ENCODE measurements at places on chromosomes 3 and 15.
A peak's percentile ranks its signal among the peaks of the same experiment; 100 is the strongest.

DNA sequence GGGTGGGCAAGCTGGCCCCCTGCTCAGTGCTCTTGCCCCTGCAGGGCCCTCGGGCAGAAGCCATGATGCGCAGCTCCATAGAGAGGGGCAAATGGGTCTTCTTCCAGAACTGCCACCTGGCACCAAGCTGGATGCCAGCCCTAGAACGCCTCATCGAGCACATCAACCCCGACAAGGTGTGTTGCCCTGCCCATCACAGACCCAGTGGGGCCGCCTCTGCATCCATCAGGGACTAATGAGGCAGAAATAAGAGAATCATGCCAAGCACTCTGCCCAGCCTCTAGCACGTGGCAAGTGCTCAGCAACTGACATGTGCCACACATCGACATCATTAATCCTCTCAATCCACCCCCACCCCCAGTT is 49.4 kb downstream of the SEMA3G start:
- no peak for DNase-seq

GRCh38 chr15:52039925-52040781 is 21.1 kb downstream of the MAPK6 start:
- DNase-seq: peak; percentile 19

DNA sequence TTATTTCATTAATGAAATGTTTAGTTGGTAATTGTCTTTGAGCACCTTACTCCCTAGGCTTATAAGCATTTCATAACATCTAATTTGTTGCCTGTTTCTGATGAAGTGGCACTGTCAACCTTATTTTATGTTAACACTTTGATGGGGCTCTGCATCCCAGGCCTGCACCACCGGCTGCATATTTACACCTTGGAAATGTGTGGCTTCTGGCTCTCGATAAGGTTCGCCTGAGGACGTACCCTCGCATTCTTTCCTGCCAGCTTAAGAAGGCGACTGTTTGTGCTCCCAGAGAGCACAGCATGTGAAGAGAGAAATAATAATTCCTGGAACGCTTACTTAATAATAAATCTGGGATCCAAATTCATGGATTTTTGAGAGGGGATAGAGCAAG is 763.3 kb upstream of the CFAP20DC start:
- no peak for DNase-seq

DNA sequence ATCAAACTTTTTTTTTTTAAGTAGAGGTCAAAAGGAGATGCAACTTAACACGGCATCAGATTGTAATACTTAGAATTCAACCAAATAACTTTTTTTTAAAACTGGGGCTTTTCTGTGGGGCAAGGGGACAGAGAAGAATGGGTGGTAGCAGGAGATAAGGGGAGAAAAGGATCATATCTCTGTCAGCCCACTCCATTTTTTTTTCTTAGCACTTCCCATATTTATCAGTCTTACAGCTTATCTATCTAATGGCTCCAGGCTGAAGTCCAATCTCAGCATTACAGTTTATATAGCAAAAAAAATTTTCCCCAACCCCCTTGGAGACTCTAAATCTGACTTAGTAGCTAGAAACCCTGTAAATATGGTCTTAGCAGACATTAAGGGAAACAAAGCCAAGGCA is 69.3 kb downstream of the PIK3R4 start:
- DNase-seq: no peak

DNA sequence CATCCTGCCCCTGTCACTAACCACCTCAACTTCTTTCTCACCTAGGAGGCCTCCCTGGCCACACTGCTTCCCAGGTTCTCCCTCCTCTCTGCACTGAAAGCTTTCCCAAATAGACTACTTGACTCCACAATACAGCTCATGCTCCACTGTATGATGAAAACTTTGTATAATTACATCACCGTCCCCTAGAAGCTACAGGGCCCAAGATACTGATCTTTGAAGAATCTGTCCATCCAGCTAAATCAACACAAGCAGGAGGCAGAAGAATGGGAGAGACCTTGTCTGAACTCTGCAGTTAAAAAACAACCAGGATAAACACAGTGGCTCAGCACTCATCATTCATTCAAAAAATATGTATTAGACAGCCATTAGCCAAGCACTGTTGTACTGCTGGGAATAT is 26.4 kb upstream of the RPS17 start:
- no peak for DNase-seq

- DNase-seq: no peak
Observed at GRCh38 chr15:78881681-78882080, 9.0 kb downstream of the MORF4L1 start.

DNA sequence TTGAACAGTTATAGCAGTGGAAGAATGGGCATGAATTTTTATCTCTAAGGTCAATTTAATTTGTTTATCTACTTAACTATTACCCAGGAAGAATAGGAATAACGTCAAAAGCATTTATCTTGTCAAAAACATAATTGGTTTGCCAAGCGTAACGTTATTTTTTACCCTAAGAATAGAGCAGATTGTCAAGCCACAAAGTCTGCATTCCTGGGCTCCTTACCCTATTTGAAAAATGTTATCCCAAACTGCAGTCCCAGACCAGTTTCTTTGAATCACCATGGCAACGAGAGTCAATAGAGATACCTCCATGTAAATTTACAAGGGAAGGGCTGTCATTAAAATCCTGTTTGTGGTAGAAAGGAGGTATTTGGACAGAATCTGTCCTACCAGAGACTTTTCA is 61.1 kb downstream of the CPNE4 start:
- DNase-seq: no peak

GRCh38 chr3:48273594-48274211 is 32.8 kb downstream of the ZNF589 start:
- peak; percentile 77 for DNase-seq

GRCh38 chr15:36356466-36356865 is 223.0 kb upstream of the CDIN1 start:
- no peak for DNase-seq

GRCh38 chr3:66985336-66985920 is 12.7 kb upstream of the KBTBD8 start:
- DNase-seq: no peak

DNA sequence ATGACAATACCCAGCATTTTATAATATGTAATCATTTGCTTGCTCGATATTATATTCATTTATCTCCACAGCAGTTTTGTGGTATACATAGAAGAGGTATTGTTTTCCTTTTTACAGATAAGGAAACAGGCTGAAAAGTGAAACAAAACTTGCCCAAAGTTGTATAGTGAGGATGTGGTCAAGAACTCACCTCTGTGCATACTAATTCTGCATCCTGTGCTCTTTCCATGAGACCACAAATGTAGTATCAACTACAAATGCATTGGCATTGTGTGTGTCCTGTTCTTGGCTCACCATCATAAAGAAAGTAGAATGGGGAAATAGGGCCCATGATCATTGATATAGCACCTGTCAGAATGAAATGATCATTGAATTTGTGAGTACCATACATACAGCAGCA is 167.3 kb downstream of the NECTIN3 start:
- no peak for DNase-seq

GRCh38 chr15:68930268-68931022 is at the start of gene SPESP1:
Gene SPESP1, plus strand, starts transcription at chr15:68930525. Its CDS starts 129 bp downstream, at chr15:68930654.
- DNase-seq: peak; percentile 38

DNA sequence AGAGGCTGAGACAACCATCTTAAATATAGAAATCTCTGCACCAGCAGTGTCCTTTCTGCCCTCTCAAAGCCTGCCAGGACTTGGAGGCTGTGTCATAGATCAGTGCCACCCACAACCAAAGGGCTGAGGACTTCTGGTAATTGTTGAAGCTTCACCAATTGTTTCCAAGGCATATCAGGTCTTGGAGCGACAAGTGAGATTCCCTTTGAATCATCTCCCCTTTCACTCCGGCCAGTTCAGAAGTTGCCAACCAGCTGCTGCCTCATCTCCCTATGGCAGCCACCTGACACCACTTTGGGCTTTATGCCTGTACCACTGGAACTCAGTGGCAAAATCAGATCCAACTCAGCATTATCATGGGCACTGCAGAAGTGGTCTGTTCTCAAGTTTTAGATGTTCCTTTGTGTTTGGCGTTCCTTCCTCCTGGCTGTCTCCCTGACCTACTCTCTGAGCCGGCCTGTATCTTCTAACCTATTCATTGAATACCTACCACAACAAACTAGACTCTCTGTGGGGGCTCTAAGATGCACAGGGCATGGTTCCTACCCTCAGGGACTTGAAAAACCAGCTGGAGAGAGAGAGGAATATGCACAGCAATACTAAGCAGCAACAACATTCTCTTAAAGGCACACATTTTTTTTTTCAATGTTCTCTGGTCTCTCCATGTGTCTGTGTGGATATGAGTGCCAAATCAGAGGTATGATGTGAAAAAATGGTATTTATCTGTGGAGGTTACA is 90.8 kb upstream of the PFN2 start:
- no peak for DNase-seq

DNA sequence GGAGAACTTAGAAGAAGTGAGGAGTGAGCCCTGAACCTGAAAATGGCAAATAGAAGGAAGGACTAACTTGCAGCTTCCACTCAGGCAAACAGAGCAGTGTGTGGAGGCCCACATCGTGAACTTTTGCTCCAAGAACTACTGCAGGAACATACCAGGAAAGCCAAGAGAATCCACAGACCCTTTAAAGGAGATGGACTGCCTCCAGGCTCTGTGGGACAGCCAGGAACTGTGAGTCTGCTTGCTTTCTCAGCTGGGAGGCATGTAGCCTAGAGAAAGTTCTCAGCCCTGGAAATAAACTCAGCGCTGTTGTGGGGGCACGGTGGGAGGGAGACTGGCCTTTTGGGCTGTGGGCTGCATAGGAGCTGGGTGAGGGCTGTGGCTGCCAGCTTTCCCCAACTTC is 93.0 kb downstream of the SNRK start:
- DNase-seq: no peak

GRCh38 chr15:80233581-80233980 is 18.4 kb downstream of the CTXND1 start:
- no peak for DNase-seq

DNA sequence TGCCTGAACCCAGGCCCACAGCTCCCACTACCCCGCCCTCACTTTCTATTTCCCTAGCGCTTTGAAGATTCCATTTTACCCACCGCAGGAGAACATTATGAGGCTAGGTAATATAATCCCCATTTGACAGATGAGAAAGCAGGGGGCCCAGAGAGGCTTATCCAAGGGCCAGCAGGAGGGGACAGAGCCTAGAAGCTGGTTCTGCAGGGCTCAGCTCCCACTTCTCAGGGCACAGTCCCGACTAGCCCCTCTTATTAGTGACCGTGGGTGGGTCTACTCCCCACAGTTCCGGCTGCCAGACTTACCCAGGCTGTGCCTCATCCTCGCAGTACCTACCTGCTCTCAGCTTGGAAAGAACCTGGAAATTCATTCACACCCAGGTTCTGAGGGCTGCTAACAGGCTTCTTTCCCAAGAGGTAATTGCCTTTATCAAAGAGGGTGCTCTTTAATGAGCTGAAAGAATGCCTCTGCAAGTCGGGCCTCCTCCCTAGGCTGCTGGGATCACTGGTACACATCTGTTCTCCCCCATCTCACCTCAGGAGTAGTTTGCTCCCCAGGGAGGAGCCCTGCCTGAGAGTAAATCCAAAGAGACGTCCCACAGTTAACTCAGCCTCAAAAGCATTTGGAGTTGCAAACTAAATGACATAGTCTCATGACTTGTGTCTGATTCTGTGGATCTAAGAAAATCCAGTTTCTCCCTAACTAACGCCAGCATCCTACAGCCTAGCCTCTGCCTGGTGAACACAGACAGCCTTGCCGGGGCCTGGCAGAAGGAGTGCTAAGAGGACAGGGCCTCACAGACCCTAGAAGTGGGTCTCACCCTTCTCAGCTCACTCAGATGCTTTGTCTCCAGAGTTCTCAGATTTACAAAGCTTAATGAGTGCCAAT is 125.0 kb downstream of the CHSY1 start:
- DNase-seq: no peak

DNA sequence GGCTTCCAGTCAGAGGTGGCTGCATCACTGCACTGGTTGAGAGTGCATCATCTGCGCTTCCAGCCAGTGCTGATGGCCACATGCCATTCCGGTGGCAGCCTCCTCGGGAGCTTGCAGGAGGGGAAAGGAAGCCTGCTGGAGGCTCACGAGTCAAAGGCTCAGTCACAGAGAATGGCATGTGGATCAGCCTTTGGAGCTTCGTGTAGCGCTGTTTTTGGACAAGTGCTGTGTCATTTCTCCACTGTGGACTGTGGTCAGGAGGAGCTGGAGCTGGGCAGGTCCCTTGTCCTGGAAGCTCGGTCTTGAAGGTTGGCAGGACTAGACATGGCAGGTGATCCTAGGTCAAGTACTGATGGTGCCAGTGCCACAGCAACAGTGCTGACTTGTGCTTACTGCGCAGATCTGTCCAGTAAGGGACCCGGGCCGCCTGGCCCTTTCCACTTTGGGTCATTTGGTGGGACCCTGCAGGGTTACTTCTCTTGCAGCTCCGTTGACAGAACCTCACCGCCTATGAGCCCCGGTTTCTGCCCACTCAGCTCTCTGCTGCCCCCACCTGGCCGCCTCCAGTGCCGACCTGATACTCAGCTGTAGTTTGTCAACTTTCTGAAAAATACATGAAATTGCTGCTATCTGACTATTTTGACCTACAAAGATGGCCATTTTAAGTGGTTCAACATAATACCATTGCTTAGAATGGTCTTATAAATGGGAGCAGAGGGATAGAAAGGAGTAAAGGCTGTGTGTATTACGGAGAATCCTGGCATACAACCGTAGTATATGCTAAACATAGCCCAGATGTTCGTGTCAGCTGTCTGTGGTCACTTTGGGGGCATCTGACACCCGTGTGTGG is 27.6 kb upstream of the TRPM1 start:
- peak; percentile 31 for DNase-seq

- no peak for DNase-seq
Observed at GRCh38 chr3:179184826-179185225, 36.7 kb downstream of the PIK3CA start.

GRCh38 chr3:9045371-9045770 is 82.1 kb upstream of the RAD18 start:
- DNase-seq: no peak

Measured in frontal cortex (tissue), 4 donors.